ENCODE measurements at places on chromosomes 5 and 9.

DNA sequence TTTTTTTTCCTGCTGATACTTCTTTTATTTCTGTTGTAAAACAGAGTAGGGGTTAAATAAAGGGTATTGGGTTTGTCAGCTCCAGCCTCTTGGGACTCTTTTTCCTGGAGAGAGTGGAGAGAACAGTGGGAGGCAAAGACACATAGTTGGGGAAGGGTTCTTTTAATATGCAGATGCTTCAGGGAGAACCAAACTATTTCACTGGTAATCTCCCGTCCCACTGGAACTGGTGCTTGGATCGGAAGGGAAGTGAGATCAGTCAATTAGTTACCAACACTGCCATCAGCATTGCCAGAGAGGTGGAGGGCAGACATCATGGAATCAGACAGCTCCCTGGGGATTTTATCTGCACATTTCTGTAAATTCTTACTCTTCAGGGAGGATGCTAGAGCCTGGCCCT lies 47.6 kb upstream of the ELOVL7 start:
- no peak for DNase-seq

GRCh38 chr9:92499701-92500100 lies 17.4 kb upstream of the ASPN start:
- DNase-seq = no peak

- DNase-seq = no peak
These were observed 8.6 kb downstream of the C9orf72 start for GRCh38 chr9:27564670-27565069.

- DNase-seq = no peak
These were observed 100.4 kb upstream of the PAM start for GRCh38 chr5:102654559-102655349.

GRCh38 chr5:109247986-109248385 lies 161.8 kb downstream of the PJA2 start:
- DNase-seq = no peak

DNA sequence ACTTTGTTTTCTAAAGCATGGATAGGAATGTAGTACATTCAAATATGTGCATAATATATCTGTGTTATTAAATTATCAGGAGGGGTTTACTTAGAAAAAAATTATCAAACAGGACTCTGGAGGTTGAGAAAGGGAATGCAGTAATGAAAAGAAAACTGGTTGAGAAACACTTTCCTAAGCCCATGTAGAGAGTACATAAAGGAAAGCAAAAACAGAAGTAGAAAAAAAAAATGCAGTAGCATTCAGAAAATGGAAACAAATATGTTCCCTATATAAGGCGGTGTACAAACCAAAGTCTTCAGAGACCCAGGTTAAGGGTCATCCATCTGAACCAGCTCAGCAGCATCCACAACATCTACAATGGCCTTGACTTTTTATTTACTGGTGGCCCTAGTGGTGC lies at the start of gene IFNA8:
Gene IFNA8 (plus strand): TSS at position 301 of the 400 bp plus-strand sequence. CDS start 60 bp downstream, at position 361.
- no peak for DNase-seq

GRCh38 chr9:124349675-124350493 lies 65.4 kb downstream of the PSMB7 start:
- DNase-seq = no peak

- DNase-seq = no peak
These were observed 59.2 kb upstream of the NR4A3 start for GRCh38 chr9:99762470-99762869.

DNA sequence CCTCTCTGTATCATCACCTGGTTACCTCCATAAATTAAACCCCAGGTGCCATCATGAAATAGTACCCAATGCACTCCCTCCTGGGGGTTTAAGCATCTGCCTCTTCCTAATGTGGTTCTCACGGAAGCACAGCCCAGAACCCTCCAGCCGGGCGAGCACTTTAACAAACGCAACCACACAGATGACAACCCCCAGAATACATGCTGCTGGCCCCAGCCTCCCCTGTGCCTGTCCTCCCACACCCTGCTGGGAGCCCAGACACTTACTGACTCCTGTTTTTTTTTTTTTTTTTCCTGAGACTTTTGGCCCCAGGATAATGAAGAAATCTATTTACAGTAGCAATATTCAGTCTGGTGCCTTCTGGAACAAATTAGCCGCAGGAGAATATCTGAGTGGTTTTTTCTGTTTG lies 50.0 kb upstream of the COL5A1 start:
- no peak for DNase-seq

- DNase-seq = no peak
These were observed 140.1 kb downstream of the CEMIP2 start for GRCh38 chr9:71628247-71628646.
